Adipocyte (in vitro differentiated cells): ENCODE measurements at places on chromosomes 1 and 21.

DNA sequence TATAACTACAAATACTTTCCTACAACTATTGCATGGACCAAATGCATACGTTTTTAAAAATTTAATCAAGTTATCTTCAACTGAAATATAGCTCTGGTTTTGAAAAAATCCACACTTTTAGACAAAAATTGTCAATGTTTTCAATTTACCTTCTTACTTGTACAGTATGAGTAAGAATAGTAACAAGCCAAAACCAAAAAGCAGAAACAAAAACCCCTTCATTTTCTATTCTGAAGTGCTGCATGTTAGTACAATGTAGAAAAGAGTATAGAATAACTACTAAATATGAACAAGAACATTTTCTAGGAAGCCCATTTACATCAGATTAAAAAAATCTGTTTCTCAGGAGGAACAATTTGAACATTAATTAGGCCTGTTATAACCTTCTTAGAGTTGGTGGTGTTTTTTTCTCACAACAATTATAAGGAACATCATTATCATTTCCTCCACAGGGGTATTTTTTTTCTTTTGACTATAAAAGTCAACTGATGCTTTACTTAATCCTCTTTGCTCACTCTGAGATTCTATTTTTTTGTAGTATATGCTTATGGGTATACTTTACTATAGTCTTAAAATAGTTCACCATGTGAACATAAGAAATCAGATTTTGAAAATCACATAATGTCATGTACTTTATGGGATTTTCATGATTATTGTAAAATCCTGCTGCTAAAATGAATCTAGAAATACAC is 475.4 kb downstream of the PTBP2 start:
- DNase-seq: no peak

DNA sequence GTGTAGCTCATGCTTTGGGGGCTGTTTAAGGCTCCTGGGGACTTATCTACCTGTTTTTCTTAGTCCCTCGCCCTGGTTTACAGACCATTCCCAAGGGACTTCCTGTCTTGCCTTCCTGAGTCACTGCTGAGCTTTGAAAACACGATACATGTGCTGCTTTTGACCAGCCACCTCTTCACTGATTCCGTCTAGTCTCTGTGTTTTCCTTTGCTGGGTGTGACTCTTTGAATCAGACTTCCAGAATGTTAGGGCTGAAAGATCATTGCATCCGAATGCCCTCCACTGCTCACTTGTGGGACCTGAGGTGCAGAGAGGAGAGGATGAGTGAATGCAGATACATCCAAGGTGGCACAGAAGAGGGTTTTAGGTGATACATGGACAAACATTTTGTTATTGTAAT is 35.4 kb upstream of the CITED4 start:
- DNase-seq: peak; percentile 69

DNA sequence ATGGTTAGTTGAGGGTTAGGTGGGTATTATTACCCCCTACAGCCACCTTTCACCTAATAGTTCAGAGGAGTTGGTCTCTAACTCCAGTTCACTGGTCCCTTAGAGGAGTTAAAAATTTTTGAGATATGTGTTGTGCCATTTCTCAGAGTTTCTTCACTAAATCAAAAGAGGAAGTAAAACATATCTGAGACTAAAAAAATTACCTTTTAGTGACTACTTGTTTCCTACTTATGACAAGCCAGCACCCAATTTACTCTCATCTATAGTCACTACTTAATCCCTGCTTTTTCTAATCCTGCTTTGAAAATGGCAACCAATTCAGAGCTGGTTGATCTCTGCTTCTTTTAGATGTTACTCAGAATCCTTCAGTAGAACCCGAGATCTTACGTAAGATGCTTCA is 1316.8 kb upstream of the B3GALT2 start:
- no peak for DNase-seq

GRCh38 chr1:54259546-54260140 is 59.7 kb downstream of the MRPL37 start:
- DNase-seq: no peak

DNA sequence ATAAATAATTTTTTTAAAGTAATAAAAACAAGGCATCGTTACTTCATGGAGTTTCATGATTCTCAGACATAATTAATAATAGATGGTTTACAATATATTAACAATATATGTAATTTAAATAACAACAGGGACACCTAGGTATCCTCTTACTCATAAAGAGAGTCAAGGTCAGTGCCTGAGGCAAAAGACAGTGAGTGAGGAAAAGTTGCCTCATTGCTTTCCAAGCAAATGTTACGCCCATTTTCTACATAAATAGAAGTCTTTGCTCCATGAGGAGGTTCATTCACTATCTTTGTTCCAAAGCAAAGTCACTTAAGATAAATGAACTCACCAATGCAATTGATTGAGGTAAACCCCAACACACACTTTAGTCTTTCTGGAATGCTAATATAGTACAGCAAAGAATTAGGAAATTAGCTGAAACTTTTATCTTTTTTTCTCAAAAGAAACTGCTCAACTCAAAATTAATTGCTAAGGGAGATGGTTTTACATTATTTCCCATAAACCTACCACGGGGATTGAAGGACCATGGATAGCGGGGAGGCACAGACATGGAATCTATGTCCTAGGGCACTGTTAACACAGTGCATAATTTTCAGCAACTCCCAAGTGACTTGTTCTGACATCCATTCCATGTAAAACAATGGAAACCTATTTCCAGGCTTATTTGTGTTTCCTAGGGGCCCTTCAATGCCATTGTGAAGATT is 19.6 kb downstream of the BCL9 start:
- no peak for DNase-seq

GRCh38 chr1:29389533-29390041 is 153.3 kb downstream of the PTPRU start:
- DNase-seq: no peak

GRCh38 chr21:34930971-34931370 is 118.1 kb downstream of the RUNX1 start:
- peak; percentile 45 for DNase-seq

- no peak for DNase-seq
Observed at GRCh38 chr1:241857131-241857530, 9.1 kb downstream of the EXO1 start.

DNA sequence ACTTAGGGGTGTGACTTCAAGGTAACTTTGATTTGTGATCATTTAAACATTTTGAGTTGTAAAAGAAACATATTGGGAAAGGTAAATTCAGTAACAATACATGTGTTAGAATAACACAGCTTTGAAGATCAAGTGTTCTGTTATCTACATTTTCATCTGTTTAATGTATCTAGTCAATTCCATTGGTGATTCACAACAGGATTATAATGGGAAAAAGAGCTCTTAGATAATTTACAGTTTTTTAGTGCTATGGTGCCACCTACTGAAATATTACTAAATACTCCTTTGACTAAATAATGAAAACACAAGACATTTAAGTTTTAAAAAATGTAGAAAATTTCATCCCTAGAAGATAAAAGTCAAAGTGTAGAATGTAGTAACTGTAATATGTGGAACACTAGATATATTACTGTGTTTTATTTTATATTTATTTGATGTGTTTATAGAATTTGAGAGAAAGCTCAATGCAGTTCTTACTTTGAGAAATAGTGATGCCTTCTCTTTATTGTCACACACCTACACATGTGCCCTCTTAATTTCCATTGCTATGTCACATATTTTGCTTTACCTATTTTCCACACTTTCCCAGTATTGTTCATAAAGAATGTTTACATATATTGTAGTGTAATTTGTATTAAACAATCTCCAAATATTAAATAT is 47.4 kb downstream of the PTPRC start:
- DNase-seq: peak; percentile 81

DNA sequence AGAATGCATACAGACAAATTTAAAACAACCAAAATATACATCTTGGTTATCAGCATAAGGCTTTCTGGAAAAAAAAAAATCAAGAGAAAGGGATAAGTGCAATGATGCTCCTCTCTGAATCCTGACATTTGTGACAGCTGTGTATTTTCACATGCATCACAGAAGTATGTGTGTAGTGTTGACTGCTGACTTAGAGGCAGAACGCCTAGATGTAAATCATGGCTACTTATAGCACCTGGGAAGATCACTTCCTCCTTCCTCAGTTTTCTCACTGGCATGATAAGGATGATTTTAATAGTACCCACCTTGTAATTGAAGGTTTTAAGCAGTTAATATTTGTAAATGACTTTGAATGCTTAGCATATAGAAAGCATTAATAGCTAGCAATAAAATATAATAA is 112.5 kb downstream of the MRPL39 start:
- DNase-seq: no peak

- DNase-seq: no peak
Observed at GRCh38 chr1:202162047-202162417, 1.6 kb upstream of the PTPN7 start.

DNA sequence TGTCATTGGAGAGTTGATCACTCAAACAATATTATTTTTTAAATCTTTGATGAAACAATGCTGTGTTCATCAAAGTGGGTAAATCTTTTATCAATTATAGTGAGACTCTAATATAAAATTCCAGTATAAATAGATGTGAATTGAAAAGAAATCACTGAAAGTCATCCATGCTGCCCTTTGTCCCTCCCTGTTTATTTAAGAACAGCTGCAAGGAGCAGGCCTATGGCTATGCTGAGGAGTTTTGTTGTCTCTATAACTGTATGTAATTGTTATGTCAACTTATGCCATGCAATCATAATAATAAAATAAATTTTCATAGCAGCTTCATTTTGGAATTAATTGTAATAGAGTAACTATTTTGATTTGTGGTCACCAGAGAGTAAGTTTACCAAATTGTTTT is 1272.4 kb upstream of the ADGRL4 start:
- DNase-seq: no peak

DNA sequence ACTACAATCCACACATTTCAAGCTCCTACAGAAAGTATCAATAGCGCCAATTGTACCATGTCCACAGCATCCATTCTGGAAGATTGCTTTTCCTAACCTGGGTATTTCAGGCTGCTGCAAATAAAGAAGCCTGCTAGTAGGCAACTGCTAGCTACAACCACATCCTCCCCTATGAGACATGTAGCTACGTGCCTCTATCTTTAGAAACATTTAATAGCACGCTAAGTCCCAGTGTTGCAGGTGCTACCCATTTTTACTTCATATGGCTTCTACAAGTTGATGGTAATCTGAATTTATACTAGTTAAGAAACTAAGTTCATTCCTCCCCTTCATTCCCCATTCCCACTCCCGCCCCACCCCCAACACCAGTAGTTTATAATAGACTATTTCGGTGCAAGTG is 7.4 kb upstream of the AMPD1 start:
- no peak for DNase-seq

DNA sequence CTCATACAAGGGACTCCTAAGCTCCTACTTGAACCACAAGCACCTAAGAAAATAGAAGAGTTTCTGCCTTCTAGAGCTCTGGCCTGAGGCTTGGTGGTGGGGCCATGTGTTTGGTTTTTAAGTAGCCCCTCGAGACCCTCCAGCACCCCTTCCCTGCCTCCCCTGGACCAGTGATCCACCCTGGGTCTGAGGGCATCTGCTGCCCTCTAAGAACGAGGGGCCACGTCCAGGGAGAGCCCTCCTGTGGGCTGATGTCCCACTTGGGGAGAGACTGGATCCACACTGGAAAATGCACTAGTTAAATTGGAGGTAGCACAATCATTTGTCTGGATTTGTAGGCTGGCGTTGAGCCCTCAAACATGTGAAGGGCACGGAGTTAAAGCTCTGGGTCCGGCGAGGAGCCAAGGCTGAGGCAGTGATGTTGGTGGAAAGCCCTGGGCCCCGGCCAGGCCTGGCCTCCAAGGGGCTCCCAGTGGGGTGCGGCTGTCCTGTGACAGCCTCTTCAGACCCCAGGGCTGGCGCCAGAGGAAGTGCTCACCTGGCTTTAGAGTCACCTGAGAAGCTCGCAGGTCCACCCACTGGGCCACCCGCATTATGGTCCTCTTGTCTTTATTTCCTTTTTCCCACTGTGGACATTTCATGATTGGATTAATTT is 65.2 kb downstream of the SLC37A1 start:
- no peak for DNase-seq

DNA sequence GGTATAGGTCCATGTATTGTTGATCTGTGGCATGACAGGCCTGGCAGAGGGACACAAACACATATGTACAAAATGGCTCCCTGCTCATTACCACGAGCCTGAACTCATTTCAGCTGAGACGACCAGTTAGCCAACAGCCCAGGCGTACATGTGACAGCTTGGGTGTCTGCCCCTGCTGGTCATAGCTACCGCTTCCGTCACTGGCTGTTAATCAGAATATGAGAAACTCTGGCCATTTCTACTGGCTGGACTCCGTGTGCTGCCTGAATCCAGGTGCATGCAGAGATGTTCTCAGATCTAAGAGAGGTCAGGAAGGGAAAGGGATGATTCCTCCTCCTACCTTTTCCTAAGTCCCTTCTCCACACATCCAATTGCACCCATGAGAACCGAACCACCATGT is 144.5 kb downstream of the PBX1 start:
- DNase-seq: no peak

DNA sequence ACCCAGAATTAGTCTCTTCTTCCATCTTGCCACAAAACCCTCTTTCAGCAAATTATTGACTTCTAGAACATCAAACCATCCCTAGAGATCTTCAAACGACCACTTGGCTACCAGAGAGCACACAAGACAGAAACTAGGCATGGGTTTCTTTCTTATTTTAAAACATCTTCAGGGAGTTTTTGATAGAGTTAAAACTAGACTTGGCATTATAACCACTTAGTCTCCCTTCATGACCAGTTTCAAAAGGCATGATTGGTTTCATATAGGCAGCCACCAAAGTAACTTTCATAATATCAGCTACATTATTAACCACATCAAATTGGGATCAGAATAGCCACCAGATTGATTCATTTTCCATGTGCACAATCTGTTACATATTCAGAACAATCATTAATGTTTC is 368.4 kb upstream of the GREM2 start:
- DNase-seq: no peak

- DNase-seq: no peak
Observed at GRCh38 chr1:12530462-12531178, 87.4 kb downstream of the DHRS3 start.

DNA sequence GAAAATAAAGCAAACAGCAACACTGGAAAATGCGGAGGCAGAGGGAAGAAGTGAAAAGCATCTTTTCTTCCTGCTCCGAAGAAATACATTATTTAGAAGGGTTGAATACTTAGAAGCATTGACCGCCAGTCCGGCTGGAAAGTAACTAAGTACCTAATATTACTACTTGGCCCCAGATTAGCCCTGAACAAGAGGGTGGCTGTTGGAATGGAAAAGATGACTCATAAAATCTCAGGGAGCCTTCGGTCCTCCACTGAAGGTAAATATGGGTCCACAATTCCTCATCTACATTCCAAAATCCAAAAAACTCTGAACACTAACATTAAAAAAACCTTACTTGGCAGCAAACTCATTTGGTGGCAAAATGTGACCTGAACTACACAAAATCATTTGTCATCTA is 40.1 kb downstream of the BCAR3 start:
- no peak for DNase-seq
